AG09309 (cell line): ENCODE measurements at places on chromosomes 2 and 18.

DNA sequence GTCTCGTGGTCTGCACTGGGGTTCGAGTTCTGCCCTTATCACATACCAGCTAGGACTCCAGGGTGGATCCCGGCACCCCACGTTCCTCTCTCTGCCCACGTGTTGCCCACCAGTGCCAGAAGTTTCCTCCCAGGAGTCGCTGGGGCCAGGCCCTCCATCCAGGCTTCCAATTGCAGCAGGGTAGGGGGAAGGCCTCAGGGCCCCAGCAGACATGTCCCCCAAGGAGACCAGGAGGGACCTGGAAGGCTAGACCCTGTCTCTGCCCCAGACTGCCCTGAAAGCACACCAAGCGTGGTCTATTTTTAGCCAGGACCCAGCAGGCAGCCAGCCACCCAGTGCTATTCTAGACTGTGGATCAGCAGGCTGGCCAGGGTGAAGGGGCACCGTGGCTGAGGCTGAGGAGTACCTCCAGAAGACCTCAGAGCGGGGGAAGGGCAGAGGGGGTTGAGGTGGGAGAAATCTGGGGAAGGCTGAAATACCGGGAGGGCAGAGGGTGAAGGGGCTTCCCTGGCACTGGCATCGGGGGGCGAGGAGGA, 18.8 kb upstream of the TNS1 start:
- DNase-seq, result no peak

GRCh38 chr18:76405280-76405679, 89.8 kb downstream of the ZNF516 start:
- DNase-seq, result no peak

GRCh38 chr2:234463626-234464290, 33.1 kb downstream of the ARL4C start:
- DNase-seq, result no peak

GRCh38 chr2:1830936-1831619, 86.8 kb upstream of the PXDN start:
- DNase-seq, result no peak

- DNase-seq, result no peak
Observed at GRCh38 chr2:33074197-33074596, 127.4 kb downstream of the LTBP1 start.

DNA sequence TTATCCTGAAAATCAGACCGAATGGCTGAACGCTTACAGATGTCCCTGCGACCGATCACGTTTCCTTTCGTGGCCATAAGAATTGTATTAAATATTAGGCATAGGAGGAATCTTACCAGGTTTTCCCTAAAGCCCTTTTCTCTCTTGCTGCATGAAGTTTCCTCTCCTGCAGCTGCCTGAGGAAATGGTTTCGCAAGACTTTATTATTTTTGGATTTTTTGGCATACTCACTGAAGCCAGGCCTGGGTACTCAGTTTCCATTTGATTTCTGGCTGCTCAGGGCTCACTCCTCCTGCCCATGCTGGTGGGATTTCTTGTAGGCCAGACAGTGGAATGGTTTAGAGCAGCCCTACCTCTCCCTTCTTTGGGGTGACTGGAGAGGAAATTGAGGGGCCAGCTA, 114.0 kb downstream of the KLHL29 start:
- no peak for DNase-seq

DNA sequence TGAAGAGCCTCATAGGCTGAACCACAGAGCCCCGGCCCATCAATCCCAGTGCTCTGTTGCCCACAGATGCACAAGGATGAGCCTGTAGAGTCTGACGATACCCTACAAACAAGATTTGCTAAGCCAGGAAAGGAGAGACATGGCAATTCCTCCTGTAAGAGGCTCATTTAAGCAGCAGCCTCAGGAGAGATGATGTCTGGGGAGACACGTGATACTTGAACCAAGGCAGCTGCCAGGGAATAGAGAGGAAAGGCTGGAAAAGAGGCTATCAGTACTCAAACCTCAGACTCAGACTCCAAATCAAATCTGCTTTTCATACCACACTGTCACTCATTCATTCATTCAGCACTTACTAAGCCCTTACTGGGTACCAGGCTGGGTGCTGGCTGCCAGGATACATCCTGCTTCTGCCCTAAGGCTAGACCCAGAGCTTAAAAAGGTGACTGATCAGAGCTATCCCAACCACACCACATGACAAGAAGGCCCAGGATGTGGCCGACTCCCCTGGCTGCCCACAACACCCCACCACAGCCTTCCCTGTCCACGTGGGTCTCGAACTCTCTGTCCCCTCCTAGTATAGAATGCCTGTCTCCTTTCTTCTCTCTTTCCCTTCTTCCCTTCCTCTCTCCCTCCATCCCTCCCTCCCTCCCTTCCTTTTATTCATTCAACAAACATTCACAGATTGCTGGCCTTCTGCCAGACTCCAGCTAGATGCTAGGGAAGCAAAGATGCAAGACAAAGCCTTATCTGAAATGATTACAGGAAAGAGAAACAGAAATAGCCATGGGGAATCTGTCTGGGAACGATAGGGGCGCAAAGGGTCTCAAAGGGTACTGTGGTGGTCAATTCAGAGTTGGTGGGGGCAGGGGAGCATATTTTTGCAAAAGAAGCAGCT, 23.4 kb upstream of the KCNK3 start:
- DNase-seq, result no peak

GRCh38 chr18:644395-645004, 13.0 kb upstream of the TYMS start:
- no peak for DNase-seq

DNA sequence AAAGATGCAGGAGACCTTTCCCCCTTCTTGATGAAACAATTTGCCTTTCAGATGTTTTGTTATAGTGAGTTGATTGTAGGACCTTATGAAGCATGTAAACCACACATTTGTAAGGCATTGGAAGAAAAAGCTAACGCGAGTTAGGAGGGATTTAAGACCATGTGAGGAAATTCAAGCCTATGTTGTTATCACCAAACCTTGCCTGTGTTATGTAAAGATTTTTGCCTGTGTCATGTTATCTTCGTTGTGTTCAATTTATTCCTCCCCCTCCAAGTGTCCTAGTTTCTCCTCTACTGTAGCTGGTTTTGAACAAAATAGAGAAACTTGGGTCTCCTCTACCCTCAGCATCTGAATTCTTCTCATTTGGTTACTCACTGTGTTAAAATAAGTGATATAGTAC, 173.0 kb downstream of the NEDD4L start:
- no peak for DNase-seq

DNA sequence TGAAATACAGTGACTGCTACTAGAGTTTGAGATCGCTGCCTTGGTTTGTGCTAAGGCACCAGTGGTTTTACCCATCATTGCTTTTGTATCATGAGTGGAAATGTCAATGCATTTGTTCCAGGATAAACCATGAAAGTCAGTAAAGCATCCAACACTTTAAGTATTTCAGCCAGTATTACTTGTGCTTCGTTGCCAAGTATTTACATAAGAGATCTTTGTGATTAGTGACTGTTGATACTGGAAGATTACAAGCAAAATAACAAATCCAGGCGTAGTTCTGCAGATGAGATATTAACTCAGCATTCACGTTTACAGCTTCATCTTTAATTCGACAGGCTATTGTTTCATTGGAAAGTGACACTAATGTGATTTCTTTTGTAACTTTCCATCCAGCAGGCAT, 90.3 kb upstream of the B3GNT7 start:
- DNase-seq, result no peak

DNA sequence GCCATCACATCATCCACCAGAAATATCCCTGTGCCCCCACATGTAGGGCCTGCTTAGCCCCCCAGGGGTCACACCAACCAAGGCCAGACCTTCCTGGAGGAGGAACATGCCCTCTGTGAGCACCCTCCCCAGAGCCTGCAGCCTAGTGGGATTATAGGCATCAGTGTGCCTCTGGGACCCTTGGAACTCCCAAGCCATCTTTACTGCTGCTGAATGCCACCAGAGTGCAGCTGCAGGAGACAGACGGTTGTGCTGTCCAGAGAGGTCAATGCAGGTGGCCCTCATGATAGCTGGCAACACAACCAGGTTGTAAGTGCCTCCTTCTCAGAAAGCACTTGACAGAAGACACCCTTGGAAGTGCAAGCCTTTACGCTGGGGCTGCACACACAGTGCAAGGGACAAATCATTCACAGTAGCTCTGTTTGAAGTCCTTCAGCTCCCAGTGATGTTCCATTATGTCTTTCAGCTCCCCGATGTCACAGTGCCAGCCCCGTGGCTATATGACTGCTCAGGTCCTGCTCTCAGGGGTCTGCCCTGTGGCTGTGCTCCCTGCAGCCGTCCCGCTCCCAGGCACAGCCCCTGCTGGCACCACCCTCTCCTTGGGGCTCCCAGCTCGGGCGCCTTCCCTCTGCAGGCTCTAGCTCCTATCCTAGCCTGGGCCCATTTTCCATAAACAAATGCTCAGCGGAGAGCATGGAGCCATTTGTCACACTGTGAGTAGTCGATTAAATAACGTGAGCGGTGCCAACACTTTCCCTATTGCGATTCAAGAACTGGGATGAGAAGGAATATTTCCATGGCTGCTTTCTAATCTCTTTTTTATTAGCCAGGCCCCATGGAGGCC, 65.1 kb downstream of the EDAR start:
- DNase-seq, result no peak

DNA sequence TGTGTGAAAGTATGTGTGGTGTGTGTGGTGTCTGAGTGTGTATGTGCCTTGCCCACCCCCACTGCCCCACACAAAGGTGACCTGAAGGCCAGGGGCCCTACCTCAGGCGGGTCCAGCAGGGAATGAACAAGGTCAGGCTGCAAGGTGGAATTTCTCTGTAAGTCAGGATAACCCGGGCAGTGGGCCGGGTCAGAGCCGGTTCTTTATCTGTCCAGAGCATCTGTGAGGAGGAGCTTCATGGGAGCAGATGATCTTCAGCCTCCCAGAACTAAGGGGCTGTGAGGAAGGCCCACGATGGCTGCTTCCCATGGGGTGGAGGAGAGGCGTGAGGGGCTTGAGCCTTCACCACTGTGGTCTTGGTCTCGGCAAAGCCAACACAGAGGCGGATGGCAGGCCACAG, 150.3 kb downstream of the TFCP2L1 start:
- DNase-seq, result no peak

DNA sequence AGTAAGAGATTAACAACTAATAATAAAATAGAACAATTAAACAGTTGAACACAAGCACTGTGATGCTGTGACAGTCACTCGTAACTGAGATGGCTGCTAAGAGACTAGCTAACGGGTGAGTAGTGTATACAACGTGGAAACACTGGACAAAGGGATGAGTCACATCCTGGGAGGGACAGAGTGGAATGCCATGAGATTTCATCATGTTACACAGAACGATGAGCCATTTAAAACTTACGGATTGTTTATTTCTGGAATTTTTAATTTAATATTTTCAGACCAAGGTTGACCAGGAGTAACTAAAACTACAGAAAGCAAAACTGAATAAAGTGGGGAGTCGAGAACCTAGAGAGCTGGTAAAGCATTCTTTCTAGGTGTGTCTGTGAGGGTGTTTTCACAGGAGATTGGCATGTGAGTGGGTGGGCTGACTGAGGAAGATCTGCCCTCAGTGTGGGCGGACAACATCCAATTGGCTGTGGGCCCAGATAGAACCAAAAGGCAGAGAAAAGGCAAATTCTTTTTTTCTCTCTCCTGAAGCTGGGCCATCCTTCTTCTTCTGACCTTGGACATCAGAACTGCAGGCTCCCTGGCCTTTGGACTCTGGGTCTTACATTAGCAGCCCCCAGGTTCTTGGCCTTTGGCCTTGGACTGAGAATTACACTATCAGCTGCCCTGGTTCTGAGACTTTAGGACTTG, 14.6 kb downstream of the TMSB10 start:
- peak; percentile 94 for DNase-seq

GRCh38 chr2:46827274-46828134, 88.1 kb downstream of the MCFD2 start:
- peak; percentile 65 for DNase-seq

DNA sequence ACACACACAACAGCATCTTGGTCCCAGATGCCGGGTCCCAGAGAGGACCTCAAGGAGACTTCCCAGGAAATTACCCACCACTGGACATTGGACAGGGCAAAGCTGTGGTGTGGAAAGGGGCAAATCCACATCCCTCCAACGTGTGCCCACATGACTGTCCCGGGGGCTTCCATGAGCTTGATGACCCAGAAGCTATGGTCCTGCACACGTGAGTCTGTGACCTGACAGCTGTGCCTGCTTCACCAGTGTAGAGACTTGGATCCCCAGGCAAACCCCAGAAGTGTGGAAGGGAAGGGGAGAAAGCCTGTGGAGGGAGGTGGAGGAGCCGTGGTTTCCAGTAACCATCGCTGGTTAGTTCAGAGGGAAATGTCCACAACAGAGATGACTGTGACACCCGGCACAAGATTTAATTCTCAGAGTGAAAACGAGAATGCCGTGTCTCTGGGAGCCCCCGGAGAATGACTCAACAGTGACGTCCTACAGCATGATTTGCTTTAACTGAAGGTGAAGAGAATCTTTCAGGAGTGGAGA, 19.1 kb upstream of the GPR55 start:
- DNase-seq, result no peak

DNA sequence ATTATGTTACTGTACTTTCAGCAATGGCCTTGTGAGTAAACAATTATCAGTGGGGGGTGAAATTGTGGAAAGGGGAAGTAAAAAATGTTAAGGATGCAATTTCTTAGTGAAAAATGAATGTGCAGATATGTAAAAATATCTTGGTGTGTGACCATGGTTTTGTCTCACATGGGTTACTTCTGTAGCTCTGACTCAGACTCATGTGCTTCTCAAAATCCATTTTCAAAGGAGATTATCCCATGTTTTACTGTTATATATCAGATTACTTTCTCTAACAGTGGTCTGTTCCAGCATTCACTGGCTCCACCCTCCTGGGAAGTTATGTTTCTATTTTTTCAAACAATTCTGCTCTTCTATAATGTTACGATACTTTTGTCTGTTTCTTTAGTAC, 298.2 kb upstream of the COL3A1 start:
- DNase-seq, result no peak

DNA sequence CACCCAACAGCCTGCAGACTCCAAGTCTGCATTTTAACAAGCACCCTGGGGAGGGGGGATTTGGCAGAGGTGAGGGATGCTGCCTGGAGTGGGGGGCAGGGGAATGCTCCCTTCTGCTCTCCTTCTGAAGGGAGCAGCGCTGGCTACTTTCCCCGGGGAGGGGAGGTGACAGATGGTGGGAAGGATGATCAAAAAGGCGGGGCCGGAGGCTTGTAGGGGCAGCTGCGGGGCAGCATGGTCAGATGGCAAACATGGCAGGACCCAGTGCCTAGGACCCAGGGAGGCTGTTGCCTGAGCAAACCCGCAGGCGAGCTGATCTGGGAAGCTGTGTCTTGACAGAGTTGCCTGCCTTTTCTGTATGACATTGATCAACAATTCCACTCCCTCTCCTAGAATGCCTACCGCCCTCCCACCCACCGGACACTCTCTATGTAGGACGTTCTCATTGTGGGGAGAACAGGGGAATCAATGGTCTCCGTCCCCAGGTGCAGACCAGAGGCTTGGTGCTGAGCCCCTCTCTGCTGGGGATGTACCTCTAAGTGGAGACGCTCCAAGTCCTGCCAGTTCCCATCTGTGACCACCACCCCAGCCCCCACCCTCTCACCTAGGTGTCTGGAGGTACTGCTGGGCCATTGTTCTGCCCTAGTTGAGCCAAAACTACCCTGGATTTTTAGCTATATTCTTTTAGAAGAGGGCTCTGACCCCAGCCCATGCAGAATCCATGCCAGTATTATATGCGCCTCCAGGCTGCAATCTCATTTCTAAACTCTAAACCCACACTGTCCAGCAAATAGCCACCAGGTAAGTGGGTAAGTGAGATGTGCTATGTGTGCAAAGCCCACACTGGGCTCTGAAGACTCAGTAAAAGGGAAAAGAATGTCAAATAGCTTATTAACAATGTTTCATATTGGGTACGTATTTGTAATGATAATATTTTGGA, 89.7 kb upstream of the SEC11C start:
- DNase-seq, result no peak

GRCh38 chr2:71815701-71816474, 331.8 kb downstream of the CYP26B1 start:
- no peak for DNase-seq

- no peak for DNase-seq
Observed at GRCh38 chr2:191947235-191947634, 100.3 kb upstream of the CAVIN2 start.
